ENCODE measurements at places on chromosomes 5 and 9.

- DNase-seq: no peak
Measured at GRCh38 chr5:30676223-30676840, 517.2 kb upstream of the CDH6 start.

GRCh38 chr9:121620777-121621449, 30.5 kb upstream of the DAB2IP start:
- no peak for DNase-seq

DNA sequence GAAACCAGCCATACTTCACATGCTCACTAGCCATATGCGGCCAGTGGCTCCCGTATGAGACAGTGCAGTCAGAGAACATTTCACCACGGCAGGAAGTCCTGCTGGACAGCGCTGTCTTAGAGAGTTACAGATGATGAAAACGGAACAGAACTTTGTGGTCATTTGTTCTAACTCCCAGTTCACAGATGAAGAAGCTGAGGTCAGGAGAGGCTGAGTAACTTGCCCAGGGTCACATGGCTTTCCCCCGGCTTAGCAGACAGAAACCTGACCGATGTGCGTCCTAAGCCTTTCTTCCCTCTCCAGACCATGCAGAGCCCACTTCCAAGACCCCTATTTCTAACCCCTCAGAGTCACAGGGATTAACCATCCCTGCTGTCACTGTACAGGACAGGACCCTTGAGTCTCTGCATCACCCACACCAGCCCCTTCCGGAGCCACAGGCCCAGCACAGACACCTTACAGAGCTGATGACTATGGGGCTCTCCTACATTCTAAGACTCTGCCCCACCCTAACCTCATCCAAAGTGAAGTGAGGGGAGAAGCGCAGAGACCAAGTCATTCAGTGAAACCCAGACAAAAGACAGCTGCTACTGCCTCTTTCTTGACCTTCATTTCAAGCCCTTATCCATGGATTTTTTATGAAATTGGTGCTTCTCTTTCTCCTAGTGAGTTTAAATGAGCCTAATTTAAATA, 86.9 kb downstream of the PTPN3 start:
- no peak for DNase-seq

- DNase-seq: no peak
Measured at GRCh38 chr9:15612962-15613361, 60.1 kb downstream of the CCDC171 start.

GRCh38 chr9:136643596-136644342, 18.9 kb upstream of the EGFL7 start:
- no peak for DNase-seq
